Activated naive CD4-positive, alpha-beta T cell treated with anti-CD3 and anti-CD28 coated beads, Interleukin-2, amount 10 ng/mL, durations not matched to agents 7 days and 5 days (primary cell): ENCODE measurements at places on chromosomes 2 and 18.
A peak's percentile ranks its signal among the peaks of the same experiment; 100 is the strongest.

- H3K4me1 ChIP-seq, result no peaks in the 10 kb centered on the region
- no peaks in the 10 kb centered on the region for H3K27me3 ChIP-seq
- H3K4me3 ChIP-seq, result no peak overlapping the region
- no peaks in the 10 kb centered on the region for H3K36me3 ChIP-seq
Measured at GRCh38 chr18:58375051-58375450, 253.8 kb downstream of the ALPK2 start.

DNA sequence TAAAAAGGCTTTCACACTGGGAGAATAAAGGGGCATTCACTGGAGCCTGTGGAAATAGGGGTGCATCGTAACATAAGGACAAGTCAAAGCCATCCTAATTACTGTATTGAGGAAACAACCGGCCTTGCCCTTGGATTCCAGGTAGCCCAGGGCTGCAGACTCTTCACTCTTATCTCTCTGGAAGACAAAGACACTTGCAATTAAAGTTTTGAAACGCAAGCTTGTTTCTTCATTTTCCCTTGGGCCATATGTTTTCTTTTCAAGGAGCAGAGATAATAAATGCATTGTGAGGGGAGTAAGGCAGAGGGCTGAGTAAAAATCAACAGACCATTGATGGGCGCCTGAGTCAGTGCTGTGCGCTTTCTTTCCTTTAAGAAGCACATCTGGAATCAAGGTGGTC is 11.5 kb downstream of the TNFRSF11A start:
- H3K36me3 ChIP-seq, result peaks cover 7% of the 10 kb centered on the region
- H3K4me3 ChIP-seq, result no peak overlapping the region
- H3K27me3 ChIP-seq, result peaks cover 10% of the 10 kb centered on the region
- no peak for DNase-seq
- H3K27ac ChIP-seq, result no peak overlapping the region
- peaks cover 33% of the 10 kb centered on the region for H3K4me1 ChIP-seq

DNA sequence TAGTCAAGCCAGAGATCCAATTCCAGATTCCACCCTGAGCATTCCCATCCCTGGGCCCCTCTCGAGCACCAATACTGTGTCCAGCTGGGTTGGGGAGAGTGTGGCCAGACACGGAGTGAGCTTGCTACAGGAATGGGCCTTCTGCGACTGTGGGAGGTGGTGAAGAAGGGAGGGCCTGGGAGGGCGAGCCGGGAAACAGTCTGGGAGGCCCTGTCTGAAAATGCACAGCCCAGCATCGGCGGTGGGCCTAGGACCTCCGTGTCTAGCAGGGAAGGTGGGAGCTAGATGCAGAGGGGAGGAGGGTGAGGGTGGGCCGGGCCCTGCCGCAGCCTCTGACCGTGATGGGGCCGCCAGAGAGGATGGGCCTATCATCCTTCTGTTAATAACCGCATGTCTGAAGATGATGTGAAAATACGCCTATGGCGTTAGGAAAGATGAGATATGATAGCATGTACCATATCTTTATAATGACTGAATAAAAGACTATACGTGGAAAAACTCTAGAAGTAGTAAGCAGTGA is 1.9 kb upstream of the OTOS start:
- no peak for DNase-seq
- peaks cover under 1% of the 10 kb centered on the region for H3K4me1 ChIP-seq
- peaks cover 24% of the 10 kb centered on the region for H3K27me3 ChIP-seq
- no peak overlapping the region for H3K27ac ChIP-seq
- no peaks in the 10 kb centered on the region for H3K36me3 ChIP-seq

GRCh38 chr18:2981212-2981728 is 31.7 kb downstream of the LPIN2 start:
- H3K4me3 ChIP-seq, result peak overlapping the region; percentile 77
- no peaks in the 10 kb centered on the region for H3K27me3 ChIP-seq
- DNase-seq, result no peak
- H3K36me3 ChIP-seq, result peaks cover 36% of the 10 kb centered on the region
- peaks cover 87% of the 10 kb centered on the region for H3K4me1 ChIP-seq
- H3K27ac ChIP-seq, result peak overlapping the region; percentile 88

DNA sequence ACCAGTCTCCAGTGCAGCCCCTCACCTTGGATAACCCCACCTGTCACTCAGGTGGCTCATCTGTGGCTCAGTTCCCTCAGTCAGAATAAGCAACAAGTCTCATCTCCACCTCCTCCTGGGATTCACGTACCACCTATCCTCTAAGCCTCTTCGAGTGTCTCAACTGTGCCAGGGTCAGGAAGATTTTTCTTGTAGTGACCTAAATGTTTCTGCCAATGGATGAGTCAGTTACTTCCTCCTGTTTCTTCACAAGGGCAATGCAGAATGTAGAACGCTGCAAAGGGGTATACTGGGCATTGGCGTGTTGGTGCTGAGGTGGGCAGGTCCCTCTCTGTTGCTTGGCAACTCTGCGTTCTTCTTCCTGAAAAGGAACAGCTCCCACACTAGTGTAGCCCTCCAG is 213.3 kb upstream of the CXCR4 start:
- peaks cover 23% of the 10 kb centered on the region for H3K4me1 ChIP-seq
- H3K4me3 ChIP-seq, result no peak overlapping the region
- H3K36me3 ChIP-seq, result no peaks in the 10 kb centered on the region
- no peak for DNase-seq

DNA sequence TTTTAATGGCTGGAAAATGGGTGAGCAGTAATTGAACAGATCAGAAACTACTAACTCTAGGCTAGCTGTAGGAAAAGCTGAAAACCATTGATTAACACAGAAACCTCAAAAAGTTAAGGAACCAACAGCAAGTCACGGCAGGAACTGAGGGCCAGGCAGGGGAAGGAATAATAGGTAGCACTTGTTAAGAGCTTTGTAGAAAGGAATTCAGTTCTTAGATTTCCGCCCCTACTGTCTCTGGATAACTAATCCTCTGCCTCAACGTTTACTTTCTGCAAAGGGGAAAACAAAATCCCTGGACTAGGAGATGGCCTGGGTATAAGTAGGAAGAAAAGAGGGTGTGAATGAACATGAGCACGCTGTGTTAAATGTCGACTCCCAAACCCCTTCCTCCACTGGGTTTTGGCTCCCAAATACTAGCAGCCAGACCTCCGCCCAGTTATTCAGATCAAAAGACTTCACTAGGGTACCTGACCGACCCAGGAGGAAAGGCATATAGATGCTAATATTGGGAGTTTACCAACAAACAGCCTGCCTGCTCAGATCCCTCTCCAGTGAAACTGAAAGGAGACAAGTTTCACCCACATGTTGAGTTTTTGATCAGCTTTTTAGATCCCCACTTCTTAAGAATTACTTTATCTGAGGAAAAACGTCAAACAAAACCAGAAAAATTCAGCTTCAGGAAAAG is 12.4 kb downstream of the SMAD2 start:
- H3K27me3 ChIP-seq, result no peaks in the 10 kb centered on the region
- peaks cover 62% of the 10 kb centered on the region for H3K4me1 ChIP-seq
- peak overlapping the region; percentile 58 for H3K27ac ChIP-seq
- H3K36me3 ChIP-seq, result peaks cover 31% of the 10 kb centered on the region
- no peak for DNase-seq

DNA sequence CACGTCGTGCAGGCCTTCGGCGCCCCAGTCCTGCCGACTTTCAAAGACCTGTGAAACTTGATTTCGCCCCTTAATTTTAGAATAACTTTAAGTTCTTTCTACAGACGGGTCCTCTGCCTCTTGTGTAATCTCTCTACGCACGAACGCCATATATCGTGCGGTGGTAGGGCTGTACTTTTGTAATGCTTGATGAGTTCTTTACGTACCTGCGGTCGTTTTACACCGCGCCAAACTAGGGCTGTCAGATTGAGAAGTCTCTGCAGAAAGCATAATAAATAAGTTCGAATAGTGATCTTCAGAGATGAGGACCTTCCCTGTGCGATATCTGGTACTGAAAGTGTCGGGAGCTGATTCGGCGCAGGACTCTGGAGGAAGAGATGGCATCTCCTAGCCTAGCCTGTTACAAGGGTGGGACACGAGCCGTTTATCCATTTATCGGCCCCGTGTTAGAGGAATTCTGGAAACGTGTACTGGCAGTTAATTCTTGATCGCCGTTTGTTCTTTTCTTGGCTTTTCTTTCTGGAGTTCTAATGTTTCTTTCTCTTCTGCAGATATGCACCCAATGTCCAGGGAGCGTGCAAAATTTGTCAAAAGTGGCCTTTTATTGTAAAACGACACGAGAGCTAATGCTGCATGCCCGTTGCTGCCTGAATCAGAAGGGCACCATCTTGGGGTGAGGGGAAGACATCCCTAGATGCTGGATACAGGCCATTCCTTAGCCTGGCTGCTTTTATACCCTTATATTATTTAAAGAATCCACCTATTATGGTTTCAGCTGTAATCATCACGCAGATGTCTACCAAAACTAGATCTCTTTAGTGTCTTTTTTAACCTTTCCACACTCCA is 781 bp upstream of the SLC5A6 start:
- H3K4me3 ChIP-seq, result peak overlapping the region; percentile 89
- H3K36me3 ChIP-seq, result peaks cover 30% of the 10 kb centered on the region
- DNase-seq, result peak; percentile 66
- no peaks in the 10 kb centered on the region for H3K27me3 ChIP-seq

- H3K36me3 ChIP-seq, result no peaks in the 10 kb centered on the region
- no peak overlapping the region for H3K27ac ChIP-seq
- H3K27me3 ChIP-seq, result no peaks in the 10 kb centered on the region
- H3K4me1 ChIP-seq, result peaks cover 10% of the 10 kb centered on the region
Measured at GRCh38 chr18:13364721-13365205, 146.2 kb downstream of the LDLRAD4 start.

DNA sequence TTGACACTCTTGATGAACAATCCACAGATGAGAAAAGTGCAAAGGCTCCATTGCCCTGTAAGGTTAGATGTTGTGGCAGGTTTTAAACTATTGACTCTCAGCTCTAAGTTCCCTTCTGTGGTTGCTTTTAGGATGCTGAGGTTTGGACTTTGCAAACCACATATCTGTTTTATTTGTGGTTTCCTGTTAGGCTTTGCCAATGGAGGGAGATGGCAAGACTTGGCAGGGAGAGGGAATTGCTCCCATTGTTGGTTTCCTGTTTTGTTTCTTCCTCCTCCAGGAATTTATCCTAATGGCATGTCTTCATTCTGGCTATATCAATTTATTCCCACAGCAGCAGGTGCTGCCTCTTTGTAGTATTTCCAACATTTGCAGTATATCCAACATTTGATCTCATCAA is 772.3 kb downstream of the LRRTM4 start:
- no peak overlapping the region for H3K4me3 ChIP-seq
- no peaks in the 10 kb centered on the region for H3K27me3 ChIP-seq
- H3K36me3 ChIP-seq, result no peaks in the 10 kb centered on the region
- no peak for DNase-seq

GRCh38 chr2:162317861-162318327 is 590 bp downstream of the IFIH1 start:
- H3K4me1 ChIP-seq, result peaks cover 53% of the 10 kb centered on the region
- peak overlapping the region; percentile 82 for H3K4me3 ChIP-seq
- peak overlapping the region; percentile 92 for H3K27ac ChIP-seq
- H3K27me3 ChIP-seq, result no peaks in the 10 kb centered on the region
- H3K36me3 ChIP-seq, result peaks cover 19% of the 10 kb centered on the region
- peak; percentile 42 for DNase-seq

DNA sequence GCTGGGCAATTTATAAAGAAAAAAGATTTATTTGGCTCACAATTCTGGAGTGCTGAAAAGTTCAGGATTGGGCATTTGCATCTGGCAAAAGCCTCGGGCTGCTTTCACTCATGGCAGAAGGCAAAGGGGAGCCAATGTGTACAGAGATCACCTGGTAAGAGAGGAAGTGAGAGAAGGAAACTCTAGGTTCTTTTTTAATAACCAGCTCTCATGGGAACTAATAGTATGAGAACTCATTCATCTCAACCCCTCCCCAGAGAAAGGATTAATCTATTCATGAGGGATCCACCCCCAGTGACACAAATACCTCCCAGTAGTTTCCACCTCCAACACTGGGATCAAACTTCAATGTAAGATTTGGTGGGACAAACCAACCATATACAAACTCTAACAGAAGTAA is 129.0 kb downstream of the EVA1A start:
- no peak overlapping the region for H3K27ac ChIP-seq
- H3K4me3 ChIP-seq, result no peak overlapping the region
- peaks cover 4% of the 10 kb centered on the region for H3K27me3 ChIP-seq

- H3K27me3 ChIP-seq, result no peaks in the 10 kb centered on the region
- H3K4me1 ChIP-seq, result no peaks in the 10 kb centered on the region
- no peak overlapping the region for H3K4me3 ChIP-seq
- DNase-seq, result no peak
Measured at GRCh38 chr2:153354377-153354776, 124.2 kb downstream of the RPRM start.

- no peak for DNase-seq
- no peak overlapping the region for H3K4me3 ChIP-seq
- H3K4me1 ChIP-seq, result peaks cover 6% of the 10 kb centered on the region
Measured at GRCh38 chr2:110910423-110910822, 178.1 kb downstream of the ACOXL start.

DNA sequence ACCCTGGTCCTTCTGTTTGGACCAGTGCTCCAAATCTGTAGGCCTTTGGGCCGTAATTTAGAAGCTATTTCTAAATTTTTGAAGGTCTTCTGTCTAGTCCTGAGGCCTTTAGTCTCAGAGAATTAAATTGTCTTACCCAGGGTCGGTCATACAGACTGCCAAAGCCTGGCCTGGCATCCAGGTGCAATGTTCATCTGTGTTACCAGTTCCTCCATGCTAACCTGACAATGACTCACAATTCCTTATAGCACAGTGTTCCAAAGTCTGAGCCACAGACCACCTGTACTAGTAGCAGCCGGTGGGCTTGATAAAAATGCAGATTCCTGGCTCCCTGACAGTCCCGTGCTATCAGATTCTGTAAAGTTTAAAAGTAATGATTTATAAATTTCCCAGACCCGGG is 77.7 kb upstream of the MAP4K3 start:
- H3K27ac ChIP-seq, result no peak overlapping the region
- DNase-seq, result no peak
- no peak overlapping the region for H3K4me3 ChIP-seq
- H3K27me3 ChIP-seq, result no peaks in the 10 kb centered on the region

GRCh38 chr18:76722224-76723061 is 99.9 kb upstream of the ZNF236 start:
- H3K4me3 ChIP-seq, result no peak overlapping the region
- H3K36me3 ChIP-seq, result peaks cover 6% of the 10 kb centered on the region
- peaks cover 26% of the 10 kb centered on the region for H3K27me3 ChIP-seq
- H3K4me1 ChIP-seq, result peaks cover 60% of the 10 kb centered on the region

- no peak overlapping the region for H3K27ac ChIP-seq
- H3K4me1 ChIP-seq, result no peaks in the 10 kb centered on the region
- H3K36me3 ChIP-seq, result no peaks in the 10 kb centered on the region
Measured at GRCh38 chr2:207416900-207417299, 112.9 kb upstream of the CREB1 start.

DNA sequence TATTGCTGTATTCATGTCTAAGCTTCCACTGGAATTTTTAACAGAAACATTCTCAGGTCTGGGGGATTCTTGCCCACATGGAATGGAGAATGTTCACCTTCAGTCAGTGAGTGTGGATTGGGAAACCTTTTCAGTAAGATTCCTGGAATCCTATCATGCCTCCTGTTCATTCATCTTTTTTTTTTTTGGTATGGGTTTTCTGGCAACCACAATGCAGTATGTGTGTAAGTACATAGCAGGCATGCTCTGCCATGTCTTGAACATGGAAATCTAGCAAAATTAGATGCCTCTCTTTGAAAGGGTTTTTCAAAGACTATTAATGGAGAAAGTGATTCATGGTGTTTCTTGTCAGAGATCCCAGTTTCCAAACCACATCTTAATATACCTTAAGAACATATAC is 176.5 kb downstream of the LTBP1 start:
- no peak overlapping the region for H3K27ac ChIP-seq
- H3K36me3 ChIP-seq, result no peaks in the 10 kb centered on the region
- H3K4me1 ChIP-seq, result no peaks in the 10 kb centered on the region
- no peak for DNase-seq
